ENCODE measurements at places on chromosomes 3 and 15.

DNA sequence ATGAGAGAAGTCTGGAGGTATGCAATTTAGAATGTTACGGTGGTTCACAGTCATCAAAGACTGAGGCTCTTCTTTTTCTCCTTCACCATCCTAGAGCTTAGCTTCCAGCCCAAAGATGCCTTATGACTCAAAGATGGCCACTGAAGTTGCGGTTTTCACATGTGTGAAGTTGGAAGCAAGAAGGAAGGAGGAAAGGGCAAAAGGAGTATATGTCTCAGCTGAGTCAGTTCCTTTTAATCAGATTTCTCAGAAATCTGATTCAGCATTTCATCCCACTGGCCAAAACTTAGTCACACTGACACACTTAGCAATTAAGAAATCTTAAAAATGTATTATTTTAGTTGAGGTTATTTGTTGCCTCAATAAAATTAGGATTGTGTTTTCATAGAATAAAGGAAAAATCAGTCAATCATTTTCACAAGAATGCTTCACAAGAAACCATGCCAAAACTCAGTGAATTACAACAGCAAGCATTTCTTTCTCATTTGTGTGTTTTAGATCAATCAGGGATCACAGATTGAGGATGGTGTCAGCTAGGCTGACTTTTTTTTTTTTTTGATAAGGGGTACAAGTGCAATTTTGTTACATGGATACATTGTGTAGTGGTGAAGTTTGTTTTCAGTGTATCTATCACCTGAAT lies 211.1 kb upstream of the GADL1 start:
- no peak for DNase-seq

GRCh38 chr3:178514401-178514800 lies 21.8 kb upstream of the KCNMB2 start:
- no peak for DNase-seq

GRCh38 chr15:68815598-68815997 lies 5.1 kb downstream of the ANP32A start:
- no peak for DNase-seq

- DNase-seq, result no peak
Measured at GRCh38 chr3:15327941-15328340, 4.4 kb downstream of the SH3BP5 start.

- no peak for DNase-seq
Measured at GRCh38 chr15:68655686-68656437, 77.1 kb downstream of the CORO2B start.

GRCh38 chr3:963755-964154 lies 129.1 kb upstream of the CNTN6 start:
- no peak for DNase-seq

DNA sequence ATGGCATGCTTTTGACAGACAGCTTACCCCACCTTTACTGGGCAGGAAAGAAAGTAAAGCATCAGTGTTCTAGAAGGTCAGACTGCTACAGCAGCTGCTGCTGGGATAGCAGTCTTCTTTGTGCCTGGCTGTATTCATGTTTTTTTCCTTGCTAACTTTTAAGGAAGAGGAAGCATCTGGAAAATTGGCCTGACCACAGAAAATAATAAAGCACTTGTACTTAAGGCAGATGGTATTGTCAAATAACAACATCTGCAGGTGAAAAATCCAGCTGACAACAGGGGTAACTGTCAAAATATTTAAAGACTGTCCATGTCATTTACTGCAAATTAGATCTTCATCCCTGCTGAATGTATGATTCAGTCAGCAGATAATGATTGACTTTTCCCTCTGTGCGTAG lies 229.0 kb downstream of the OXSM start:
- no peak for DNase-seq

GRCh38 chr15:45962733-45963132 lies 327.9 kb downstream of the SQOR start:
- DNase-seq, result no peak

GRCh38 chr3:12380461-12380860 lies 91.6 kb downstream of the PPARG start:
- no peak for DNase-seq

GRCh38 chr15:92048739-92049138 lies 195.2 kb downstream of the SLCO3A1 start:
- no peak for DNase-seq

DNA sequence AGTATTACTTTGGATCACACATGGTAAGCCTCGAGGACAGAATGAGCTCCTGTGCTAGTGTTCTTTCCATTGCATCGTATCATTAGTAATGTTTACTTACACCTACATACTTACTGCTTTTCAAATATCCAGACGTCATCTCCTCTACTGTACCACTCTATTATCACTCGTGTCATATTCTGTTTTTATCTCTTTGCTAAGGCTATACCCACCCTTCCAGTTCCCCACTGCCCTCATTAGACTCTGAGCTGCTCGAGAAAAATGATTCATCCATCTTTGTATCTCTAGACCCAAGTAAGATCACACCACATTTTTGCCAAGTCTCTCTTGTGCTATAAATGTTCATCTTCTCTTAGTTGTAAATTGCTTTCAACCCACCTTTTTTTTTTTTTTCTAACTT lies 245.7 kb downstream of the TIGIT start:
- no peak for DNase-seq

GRCh38 chr15:36671017-36671416 lies 91.6 kb downstream of the CDIN1 start:
- DNase-seq, result peak; percentile 62

- DNase-seq, result no peak
Measured at GRCh38 chr3:190644766-190645165, 130.9 kb downstream of the IL1RAP start.

DNA sequence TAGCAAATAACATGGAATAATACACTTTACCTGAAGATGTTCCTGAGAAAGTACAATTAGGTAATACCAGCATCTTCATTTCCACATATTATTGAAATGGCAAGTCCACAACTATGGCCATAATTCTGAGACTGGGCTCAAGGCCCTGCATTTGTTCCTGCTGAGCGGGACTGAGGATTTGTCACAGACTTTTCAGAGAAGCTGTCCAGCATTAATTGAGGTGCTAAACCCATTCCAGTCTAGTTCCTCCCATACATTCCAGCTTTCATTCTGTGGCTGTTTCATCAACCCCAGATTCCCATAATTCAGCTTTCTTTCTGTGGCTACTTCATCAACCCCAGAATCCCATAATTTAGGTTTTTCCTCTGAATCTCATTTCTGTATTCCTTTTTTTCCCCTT lies 293.4 kb upstream of the GBE1 start:
- DNase-seq, result no peak

DNA sequence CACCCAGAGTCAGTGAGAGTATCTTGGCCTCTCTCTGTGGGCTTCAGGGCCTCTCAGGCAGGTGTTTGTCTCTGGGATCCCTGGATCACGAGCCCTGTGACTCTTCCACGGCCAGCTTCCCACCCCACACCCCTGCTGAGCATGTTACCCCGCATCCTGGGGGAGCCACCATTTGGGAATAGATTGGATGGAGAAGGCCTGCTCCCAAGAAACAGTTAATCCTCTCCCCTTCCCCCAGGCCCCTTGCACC lies 15.5 kb upstream of the SRP14 start:
- DNase-seq, result no peak

DNA sequence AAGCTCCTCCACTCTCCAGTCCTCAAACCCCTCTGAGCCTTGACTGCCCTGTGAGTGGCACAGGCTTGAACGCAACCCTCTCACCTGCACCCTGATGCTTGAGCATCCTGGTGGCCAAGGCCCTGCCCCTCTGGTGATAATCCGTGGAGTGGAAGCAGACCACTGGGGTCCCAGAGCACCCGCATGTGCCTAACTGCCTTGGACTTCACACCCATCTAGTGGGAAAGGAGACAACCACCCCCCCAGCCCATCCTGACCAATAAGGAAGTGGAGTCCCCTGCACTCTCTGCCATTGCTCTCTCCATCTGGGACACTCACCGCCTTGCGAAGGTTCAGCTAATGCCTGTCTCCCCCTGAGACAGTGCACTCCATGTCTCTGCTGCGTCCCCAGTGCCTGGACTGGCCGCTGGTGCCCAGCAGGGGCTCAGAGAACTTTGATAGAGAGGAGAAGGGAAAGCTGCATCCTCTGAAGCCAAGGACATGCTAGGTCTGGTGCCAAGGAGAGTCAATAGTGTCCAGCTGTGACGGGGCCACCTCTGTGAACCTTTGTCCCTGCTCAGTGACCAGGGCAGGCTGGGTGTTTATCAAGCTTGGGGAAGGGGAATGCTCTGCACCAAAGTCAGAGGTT lies 3.4 kb downstream of the KLF15 start:
- DNase-seq, result no peak

DNA sequence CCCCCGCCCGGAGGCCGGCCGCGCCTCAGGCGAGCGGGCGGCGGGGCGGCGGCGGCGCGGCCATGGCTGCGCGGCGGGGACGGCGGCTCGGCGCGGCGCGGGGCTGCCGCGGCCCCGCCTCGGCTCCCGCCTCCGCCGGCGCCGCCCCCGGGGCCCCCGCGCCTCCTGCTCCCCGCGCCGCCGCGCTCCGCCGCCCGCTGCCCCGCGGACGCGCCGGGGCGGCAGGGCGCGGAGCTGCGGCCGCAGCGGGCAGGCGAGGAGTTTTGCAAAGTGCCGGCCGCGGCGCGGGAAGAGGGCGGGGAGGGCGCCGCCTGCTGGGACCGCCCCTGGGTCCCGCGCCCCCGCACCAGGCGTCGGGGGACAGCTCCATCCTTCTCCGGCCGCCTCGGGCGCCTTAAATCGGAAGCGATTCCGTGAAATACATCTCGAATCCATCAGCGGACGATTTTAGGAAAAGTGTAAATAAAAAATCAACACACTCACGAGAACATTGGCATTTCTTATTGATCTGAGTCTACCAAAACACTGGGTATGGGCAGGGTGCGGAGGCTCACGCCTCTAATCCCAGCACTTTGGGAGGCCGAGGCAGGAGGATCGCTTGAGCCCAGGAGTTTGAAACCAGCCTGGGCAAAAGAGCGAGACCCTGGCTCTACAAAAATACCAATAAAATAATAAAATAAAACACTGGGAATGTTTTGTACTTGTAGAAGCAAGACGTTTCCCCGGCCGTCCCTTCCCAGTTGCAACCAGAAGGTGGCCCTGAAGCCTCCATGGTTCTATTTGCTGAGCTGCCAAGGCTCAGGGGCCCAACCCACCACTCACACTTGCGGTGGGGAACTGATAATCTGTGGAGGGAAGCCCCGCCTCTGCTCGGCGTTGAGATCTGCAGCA lies 136.9 kb downstream of the NUP210 start:
- no peak for DNase-seq

GRCh38 chr3:183816681-183817510 lies 8.5 kb downstream of the MAP6D1 start:
- no peak for DNase-seq

DNA sequence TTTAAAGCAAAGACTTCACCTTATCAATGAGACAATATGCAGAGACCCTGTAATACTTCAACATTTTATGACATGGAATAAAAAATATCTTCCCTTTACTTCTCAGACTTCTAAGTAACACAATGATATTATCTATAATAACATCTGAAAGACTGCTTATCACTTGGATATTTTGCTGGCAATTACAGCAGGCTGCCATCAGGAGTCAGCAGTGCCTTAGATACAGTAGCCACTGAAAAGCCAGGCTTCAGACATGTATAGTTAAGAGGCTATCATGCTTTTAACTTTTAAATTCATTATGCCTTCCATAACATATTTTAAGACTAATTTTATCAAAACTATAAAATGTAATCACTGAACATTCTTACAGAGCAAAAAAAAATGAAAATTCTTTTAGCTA lies 227.5 kb downstream of the NEK10 start:
- DNase-seq, result no peak

DNA sequence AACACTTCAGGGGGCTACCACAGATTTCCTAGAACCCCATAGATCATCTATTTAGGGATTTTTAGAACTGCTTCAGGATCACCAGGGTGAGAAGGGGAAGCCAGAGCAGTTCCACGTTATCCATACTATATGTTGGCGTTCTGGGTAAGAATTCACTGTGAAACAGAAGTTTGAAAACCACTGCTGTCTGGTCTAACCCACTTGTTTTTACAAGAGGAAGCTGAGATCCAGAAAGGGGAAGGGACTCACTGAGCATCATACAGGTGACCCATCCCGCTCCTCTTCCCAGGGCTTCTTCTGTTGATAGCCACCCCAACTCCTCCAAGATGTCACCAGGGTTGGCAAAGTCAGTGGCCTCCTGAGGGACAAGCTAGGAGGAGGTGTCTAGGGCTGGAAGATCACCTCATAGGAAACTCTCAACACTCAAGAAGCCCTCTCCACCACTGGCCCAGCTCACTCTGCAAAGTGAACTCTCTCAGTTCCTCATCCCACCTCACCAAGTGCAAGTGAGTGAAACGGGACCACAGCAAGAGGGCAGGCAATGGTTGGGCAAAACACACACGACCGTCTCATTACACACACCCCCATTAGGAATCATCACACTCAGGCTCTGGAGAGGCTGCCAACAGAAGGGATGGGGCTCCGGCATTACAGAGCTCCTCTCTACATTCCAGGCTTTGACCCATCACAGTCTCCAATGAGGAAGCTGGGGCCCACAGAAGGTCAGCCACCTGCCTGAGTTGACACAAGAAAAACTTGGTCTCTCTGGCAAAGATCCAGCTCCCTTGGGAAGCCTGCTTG lies 1.8 kb downstream of the DAPK2 start:
- DNase-seq, result no peak

DNA sequence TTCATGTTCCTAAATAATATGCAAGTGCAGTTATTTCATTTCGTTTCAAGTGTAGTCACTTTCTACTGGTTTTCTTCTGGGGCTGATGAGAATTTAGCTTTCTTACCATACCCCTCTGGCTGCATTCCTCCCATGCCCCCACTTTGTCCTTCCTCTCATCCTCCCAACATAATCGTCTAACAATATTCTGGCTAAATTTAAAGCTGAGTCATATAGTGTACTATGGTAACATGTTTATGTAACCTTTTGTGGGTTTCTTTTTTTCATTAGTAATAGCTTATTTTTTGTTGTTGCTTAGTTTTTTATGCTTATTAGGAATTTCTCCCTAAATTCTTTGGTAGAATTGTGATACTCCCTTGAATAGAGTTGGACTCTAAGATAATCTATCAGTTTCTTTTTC lies 30.5 kb downstream of the DUT start:
- DNase-seq, result no peak

GRCh38 chr3:86180696-86181095 lies 810.3 kb downstream of the VGLL3 start:
- DNase-seq, result peak; percentile 32

DNA sequence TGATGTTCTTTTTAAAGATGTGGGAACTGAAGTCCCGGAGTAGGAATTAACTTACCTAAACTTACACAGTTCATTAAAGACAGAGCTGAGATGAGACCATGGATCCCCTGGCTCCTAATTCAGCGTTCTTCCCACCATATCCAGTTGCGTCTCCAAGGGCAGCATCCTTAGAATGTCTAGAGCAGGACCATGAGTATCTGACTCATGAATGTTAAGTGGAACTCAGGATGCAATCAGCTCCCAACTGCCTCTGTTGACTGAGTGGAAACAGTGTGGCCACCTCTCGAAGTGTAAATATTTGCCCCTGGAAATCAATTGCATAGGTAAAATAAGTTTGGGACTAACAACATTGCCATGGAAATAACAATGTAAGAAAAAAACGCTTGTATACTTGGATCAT lies 2.5 kb downstream of the SNTN start:
- DNase-seq, result no peak

- no peak for DNase-seq
Measured at GRCh38 chr3:171056528-171056927, 30.0 kb upstream of the SLC2A2 start.

GRCh38 chr15:50883903-50884302 lies 24.6 kb upstream of the AP4E1 start:
- peak; percentile 15 for DNase-seq

- no peak for DNase-seq
Measured at GRCh38 chr3:141110322-141110721, 59.2 kb downstream of the SPSB4 start.

- no peak for DNase-seq
Measured at GRCh38 chr3:98612587-98612986, 19.2 kb upstream of the CPOX start.

- DNase-seq, result no peak
Measured at GRCh38 chr3:186512570-186513302, 31.4 kb downstream of the CRYGS start.

Measured in Ammon's horn (tissue), 1 donor.